ENCODE measurements at places on chromosomes 6 and 20.

DNA sequence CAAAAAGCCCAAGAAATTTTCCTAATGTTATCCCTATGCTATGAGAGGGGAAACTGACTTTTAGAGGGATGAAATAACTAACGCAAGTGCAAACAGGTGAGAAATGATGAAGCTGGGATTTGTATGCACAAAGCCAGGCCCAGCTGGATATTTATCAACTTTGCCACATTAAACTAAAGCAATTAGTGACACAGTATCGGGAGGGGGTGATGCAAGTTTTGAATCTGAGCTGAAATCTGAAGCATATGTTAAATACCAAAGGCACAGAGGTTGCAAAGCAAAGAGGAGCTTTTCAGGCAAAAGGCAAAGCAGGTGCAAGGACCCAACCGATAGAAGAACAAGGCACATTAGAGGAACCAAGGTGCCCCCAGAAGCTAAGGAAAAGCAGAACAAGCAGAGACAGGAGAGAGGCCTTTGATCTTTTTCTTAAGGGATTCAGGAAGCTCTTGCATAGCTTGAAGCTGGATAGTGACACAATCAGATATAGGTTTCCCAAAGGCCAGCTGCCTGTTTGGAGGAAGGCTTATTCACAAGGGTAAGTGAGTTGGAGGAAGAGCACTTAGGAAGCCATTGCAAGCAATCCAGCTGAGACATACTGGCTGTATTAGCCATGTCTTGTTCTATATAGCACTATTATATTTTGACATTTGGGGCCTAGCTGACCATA is 207.5 kb downstream of the HIVEP2 start:
- no peak for DNase-seq

GRCh38 chr20:4883051-4883450 is 118.3 kb downstream of the SLC23A2 start:
- DNase-seq, result no peak

GRCh38 chr6:36933102-36933501 is 21.4 kb upstream of the PI16 start:
- DNase-seq, result no peak

DNA sequence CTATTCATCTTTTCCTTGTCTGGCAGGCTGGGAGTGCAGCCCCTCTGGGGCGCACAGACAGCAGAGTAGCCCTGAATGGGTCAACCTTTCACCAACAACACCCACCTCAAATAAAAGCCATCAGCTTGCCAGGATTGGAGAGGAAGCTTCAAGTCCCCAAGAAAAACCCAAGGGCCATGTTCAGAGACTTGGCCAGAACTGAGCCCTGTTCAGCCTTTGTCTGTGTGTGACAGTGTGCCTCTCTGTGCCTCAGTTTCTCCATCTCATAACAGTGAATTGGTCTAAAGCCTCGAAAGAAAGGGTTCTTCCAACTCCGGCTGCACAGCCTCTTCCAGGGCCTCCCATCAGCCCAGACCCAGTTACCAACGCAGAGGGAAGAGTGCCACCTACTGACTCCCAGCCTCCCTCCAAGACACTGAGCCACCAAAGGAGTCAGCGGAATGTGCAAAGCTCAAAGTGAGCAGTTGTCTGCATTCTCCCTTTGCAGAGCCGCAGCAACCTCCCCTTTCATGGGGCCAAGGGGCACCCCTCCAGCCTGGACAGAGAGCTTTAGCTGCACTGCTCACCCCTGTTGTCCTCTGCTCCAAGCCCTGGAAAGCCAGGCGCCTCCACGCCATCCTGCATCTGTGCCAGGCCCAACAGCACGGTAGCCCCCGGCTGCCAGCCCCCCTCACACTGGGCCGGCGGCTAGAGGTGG is 82.7 kb upstream of the TOP1 start:
- peak; percentile 69 for DNase-seq

DNA sequence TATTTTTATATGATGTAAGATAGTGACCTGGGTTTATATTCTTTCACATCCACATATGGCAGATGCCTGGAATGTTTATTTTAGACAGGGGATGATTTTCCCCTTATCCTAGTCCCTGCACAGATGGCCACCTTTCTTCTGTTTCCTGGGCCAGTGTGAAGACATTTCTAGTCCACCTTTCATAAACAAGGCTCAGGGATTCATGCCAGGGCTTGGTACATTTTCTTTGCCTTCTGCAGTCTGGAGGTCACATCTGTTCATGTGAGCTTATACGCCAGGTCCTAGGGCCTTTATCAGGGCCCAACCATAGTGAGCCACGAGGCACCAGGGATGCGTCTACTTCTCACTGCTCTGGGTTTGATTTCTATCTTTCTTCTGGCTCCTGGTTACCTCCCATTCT is 38.0 kb upstream of the ERVFRD-1 start:
- no peak for DNase-seq
